ENCODE measurements at places on chromosomes 6 and 20.

GRCh38 chr6:15763837-15764236 is 101.0 kb upstream of the DTNBP1 start:
- no peak for DNase-seq

GRCh38 chr20:31767805-31768204 is 28.7 kb downstream of the TPX2 start:
- DNase-seq: no peak

DNA sequence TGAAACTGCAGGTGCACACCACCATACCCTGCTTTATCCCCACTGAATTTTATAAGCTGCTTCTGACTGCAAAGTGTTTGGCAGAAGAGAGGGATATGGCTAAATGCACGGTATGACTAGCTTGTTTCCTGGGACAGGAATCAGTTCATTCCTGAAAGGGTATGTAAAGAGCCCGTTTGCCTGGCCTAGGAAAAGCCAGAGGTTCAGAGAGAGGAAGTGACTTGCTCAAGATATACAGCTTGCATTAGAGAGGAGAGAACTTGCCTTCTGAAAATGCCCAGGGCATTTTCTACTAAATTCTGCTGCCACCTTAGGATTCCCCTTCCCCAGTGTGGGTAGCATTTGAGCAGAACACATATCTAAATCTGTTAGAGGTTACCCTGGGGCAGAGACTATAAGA is 683 bp upstream of the GCNT2 start:
- no peak for DNase-seq

DNA sequence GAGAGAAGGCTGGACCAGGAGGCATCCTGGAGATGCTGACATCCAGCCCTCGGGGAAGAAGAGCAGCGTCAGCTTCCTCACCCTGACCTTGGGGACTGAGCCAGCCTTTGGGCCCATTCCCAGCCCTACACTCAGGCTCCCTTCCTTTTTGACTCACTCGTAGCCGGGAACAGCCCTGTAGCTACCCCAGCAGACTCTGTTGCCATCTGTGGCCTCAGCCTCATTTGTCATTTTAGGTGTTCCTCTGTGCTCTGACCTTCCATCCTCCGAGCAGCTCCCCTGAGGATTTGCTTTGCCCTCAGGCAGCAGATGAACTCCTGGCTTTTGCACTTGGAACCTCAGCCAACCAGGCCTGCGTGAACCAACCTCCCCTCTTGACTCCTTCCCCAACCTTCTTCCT is 67.5 kb downstream of the ELOVL2 start:
- DNase-seq: no peak

GRCh38 chr6:148074738-148075137 is 267.9 kb upstream of the SASH1 start:
- no peak for DNase-seq

DNA sequence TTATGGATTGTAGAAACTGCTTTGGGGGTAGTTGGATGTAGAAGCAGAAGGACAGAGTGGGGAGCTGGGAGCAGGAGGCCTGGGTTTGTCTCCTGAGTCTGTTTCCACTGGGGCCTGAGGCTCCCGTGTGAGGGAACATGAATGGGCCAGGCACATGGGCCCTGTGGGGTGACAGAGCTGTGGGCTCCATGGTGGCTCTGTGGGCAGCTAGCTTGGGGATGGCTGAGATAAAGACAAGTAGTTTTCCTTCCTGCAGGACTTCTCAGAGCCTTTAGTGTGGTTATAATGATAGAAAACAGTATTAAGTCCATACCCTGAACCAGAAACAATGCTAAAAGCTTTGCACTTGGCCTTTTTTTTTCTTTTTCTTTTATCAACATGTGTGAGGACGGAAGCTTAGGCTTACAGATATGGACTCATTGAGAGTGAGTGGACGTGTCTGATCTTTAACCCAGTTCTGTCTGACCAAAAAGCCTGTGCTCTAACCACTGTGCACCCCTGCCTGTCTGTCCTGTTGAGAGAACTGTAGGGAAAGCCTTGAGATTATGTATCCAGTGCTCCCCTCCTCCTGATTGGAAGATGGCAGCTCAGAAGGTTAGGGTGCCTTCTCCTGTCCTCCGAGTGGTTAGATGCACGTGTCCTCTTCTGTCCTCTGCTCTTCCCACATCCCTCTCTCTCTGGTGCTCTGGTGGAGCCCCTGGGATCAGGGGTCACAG is 98.3 kb downstream of the CDH26 start:
- DNase-seq: no peak

DNA sequence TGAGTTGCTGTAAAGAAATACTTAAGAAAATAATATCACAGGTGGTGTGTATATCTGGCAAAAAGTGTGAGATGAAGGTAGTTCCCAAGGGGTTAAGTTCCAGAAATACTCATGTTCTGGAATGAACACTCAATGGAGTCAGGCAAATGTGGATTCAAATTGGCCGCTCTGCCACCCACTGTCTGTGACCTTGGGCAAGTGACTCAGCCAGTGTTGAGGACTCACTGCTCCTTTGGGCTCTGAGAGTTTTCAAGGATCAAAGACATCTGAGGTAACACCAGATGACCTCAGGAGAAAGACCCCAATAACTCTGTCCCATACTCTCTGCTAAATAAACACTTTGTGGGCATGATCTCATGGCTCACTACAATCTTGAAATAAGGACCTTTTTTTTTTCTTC is 59.2 kb upstream of the EYA2 start:
- no peak for DNase-seq

Data from stimulated activated CD4-positive, alpha-beta T cell treated with anti-CD3 and anti-CD28 coated beads, Interleukin-2, amount 100 ng/mL, for 48 hours (primary cell).